Spinal cord (tissue), 10 donors: ENCODE measurements at places on chromosomes 3 and 15. TPM values are rescaled to one million over a fixed set of nuclear protein-coding genes. Genes with fewer than 3 reads are reported as not detected.

The ANKDD1A gene
- 9.8 TPM for total RNA-seq

DNA sequence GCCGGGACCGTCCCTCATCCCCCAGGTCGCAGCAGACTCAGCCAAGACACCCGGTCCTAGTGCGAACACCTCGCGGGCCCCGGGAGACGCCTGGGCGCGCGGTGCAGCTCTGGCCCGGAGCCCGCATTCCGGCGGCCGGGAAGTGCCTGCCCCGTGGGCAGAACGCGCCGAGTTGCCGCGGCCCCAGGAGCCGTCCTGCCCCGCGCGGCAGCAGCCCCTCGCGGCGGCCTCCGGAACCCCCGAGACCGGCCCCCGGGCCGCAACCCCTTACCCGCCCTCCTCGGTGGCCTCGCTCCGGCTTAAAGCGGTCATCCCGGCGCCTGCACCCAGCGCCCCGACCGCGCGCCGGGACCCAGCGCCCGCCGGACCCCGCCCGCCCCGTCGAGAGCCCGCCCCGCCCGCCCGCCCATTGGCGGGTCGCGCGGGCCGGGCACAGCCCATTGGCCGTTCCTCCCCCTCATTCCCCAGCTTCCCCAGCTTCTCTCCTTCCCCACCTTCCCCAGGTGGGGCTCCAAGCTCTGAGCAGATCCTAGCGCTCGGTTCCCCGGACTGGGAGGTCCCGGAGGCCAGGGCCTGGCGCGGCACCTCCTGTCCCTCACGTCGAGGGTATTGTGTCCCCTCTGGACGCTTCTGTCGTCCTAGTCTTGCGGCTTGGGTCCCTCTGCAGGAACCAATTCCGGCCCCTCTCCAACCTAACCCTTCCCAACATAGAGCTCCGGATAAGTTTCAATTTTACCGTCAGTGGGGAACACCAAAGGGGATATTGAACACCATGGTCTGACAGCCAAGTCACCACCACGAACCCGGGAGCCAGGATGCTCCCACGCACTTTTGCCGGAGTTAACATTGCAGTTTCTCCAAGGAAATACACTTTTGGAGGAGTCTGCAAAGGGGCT, at the start of gene GRAMD2A:
Gene GRAMD2A (minus strand): TSS at position 328 of the 896 bp plus-strand sequence.
- H3K27me3 ChIP-seq = peaks cover 29% of the 10 kb centered on the region
- H3K27ac ChIP-seq = no peak within 1 kb of the TSS
- H3K4me1 ChIP-seq = peaks cover 32% of the 10 kb centered on the region

The ARHGEF3 gene
- 18.6 TPM for total RNA-seq

DNA sequence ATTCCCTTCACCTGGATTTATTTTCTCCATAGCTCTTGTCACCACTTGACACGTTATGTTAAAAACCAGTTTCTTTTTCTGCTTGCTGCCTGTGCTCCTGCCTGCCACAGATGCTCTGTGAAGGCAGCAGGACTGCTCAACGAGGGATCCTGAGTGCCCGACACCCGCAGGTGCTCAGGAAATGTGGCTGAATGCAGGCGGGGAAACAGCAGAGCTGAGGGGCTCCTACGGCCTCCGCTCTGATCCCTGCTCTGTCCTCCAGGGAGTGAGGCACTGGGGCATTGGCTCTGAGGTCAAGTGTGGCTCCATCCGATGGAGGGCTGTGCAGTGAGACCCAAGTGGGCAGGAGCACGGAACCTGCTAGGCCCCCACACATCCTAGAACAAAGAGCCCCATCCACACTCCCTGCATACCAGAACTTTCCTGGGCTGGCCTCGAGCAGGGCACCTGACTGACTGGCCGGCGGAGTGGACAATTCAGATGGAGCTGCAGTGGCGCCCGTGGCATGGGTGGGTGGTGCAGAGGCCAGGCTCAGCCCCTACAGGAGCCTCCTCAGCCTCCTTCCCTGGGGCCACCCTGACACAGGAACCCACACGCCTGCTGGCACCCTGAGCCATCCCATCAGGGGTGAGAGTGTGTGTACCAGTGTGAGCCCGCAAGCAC, 27.9 kb downstream of the IQSEC1 start:
- H3K27ac ChIP-seq = peak overlapping the region; percentile 89
- H3K4me1 ChIP-seq = peaks cover 95% of the 10 kb centered on the region
- H3K36me3 ChIP-seq = peaks cover 5% of the 10 kb centered on the region
- no peaks in the 10 kb centered on the region for H3K27me3 ChIP-seq

DNA sequence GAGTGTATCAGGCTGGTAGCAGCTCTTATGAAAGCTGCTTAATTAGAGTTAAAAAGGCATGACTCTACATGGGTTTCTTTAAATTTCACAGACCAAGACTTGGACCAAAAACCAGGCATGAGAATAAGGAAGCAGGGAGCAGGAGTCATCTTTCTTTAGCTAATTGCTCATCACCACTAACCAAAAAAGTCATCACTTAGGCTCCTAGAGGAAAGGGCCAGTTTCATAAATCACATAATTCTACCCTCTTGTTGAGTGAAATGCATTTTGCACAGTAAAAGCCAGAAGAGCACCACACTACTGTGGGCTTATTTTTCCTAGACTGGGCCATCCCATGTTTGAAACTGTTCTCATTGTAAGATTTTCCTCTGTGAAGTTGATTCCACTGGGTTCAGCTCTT, 175.6 kb downstream of the GREM1 start:
- no peaks in the 10 kb centered on the region for H3K36me3 ChIP-seq
- no peaks in the 10 kb centered on the region for H3K27me3 ChIP-seq
- DNase-seq = no peak
- H3K27ac ChIP-seq = no peak overlapping the region
- H3K4me1 ChIP-seq = no peaks in the 10 kb centered on the region

GRCh38 chr3:190360228-190360627, 27.7 kb upstream of the CLDN16 start:
- H3K4me1 ChIP-seq = no peaks in the 10 kb centered on the region
- DNase-seq = no peak
- no peaks in the 10 kb centered on the region for H3K27me3 ChIP-seq
- H3K27ac ChIP-seq = no peak overlapping the region
- H3K36me3 ChIP-seq = no peaks in the 10 kb centered on the region
- H3K4me3 ChIP-seq = no peak overlapping the region

DNA sequence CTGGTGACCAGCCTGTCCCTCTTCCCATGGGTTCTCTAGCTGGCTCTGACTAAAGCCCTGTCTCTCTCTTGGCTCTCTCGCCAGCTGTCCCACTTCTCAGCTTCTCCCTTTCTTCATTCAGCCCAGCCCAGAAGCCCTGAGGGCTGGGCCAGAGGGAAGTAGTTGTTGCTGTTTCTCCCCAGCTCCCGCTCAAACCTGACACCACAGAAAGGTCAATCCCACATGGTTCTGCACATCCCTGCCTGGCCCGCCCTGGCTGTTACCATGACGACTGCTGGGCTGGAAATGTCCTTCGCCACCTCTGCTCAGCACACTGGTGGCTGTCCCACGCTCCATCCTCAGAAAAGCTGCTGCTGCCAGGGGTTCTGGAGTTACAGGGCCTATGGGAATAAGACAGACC, 25.9 kb downstream of the CCDC32 start:
- peak; percentile 47 for DNase-seq
- no peak overlapping the region for H3K4me3 ChIP-seq

DNA sequence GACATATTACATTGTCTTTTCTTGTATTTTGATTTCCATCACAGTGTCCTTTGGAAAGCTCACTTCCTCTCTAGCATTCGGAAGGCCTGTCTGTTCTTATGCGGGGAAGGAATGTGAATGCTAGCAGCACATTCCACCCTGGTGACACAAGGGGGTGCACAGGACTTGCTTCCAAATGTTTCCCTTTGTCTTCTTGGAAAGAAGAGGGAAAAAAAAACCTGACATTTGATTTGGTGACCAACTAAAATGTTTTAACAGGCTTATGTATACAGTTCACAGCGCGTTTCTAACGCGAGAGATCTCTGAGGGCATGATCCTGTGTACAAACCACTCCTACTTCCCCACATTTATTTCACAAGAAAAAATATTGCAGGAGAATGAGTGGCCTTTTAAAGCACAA, 107.6 kb upstream of the FXR1 start:
- no peaks in the 10 kb centered on the region for H3K27me3 ChIP-seq
- DNase-seq = peak; percentile 87
- no peaks in the 10 kb centered on the region for H3K4me1 ChIP-seq
- H3K4me3 ChIP-seq = no peak overlapping the region

The C3orf20 gene
- 0.06 TPM for total RNA-seq

GRCh38 chr3:100144255-100144866, 30.1 kb upstream of the FILIP1L start:
- no peak for DNase-seq
- no peaks in the 10 kb centered on the region for H3K36me3 ChIP-seq
- no peaks in the 10 kb centered on the region for H3K4me1 ChIP-seq
- H3K4me3 ChIP-seq = no peak overlapping the region
- H3K27me3 ChIP-seq = no peaks in the 10 kb centered on the region

The XYLB gene
- 6.9 TPM for total RNA-seq

- no peaks in the 10 kb centered on the region for H3K4me1 ChIP-seq
- H3K4me3 ChIP-seq = no peak overlapping the region
- no peaks in the 10 kb centered on the region for H3K27me3 ChIP-seq
- no peak overlapping the region for H3K27ac ChIP-seq
Measured at GRCh38 chr15:97483232-97483631, 477.3 kb upstream of the ARRDC4 start.

GRCh38 chr15:70514251-70514650, 249.1 kb downstream of the UACA start:
- no peak overlapping the region for H3K4me3 ChIP-seq
- no peak for DNase-seq
- H3K4me1 ChIP-seq = no peaks in the 10 kb centered on the region
- H3K36me3 ChIP-seq = no peaks in the 10 kb centered on the region

The NAA50 gene
- total RNA-seq = 85.1 TPM

DNA sequence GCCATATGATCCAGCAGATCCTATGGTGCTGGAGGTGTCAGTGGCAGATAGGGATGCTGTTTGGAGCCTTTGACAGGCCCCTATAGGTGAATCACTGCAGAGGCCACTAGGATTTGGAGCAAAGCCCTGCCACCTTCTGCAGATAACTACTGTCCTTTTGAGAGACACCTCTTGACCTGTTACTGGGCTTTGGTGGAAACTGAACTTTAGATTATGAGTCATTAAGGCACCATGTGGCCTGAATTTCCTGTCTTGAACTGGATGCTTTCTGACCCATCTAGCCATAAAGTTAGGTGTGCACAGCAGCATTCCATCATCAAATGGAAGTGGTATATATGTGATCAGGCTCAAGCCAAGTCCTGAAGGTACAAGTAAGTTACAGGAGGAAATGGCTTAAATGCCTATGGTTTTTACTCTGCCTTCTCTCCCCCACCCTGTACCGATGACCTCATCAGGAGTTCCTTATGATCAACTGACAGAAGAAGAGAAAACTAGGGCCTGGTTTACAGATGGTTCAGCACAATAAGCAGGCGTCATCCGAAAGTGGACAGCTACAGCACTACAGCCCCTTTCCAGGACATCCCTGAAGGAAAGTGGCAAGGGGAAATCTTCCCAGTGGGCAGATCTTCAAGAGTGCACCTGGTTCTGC, 565.6 kb upstream of the AGTR1 start:
- no peak for DNase-seq
- H3K27me3 ChIP-seq = no peaks in the 10 kb centered on the region
- no peaks in the 10 kb centered on the region for H3K36me3 ChIP-seq
- H3K4me1 ChIP-seq = no peaks in the 10 kb centered on the region
- H3K4me3 ChIP-seq = no peak overlapping the region
- no peak overlapping the region for H3K27ac ChIP-seq

The FEZF2 gene
- total RNA-seq = not detected

GRCh38 chr3:103077910-103078309, 643.1 kb downstream of the ZPLD1 start:
- DNase-seq = no peak
- no peaks in the 10 kb centered on the region for H3K36me3 ChIP-seq
- no peak overlapping the region for H3K27ac ChIP-seq
- H3K4me3 ChIP-seq = no peak overlapping the region
- no peaks in the 10 kb centered on the region for H3K27me3 ChIP-seq

GRCh38 chr3:52532517-52532837, 1.2 kb downstream of the NT5DC2 start:
- peaks cover 39% of the 10 kb centered on the region for H3K36me3 ChIP-seq
- H3K4me1 ChIP-seq = peaks cover 50% of the 10 kb centered on the region
- H3K27me3 ChIP-seq = no peaks in the 10 kb centered on the region
- peak overlapping the region; percentile 69 for H3K4me3 ChIP-seq
- H3K27ac ChIP-seq = peak overlapping the region; percentile 52

GRCh38 chr3:101574388-101575112, 570 bp downstream of the PCNP start:
- H3K4me3 ChIP-seq = peak overlapping the region; percentile 89
- DNase-seq = peak; percentile 24
- H3K27me3 ChIP-seq = no peaks in the 10 kb centered on the region
- peaks cover 10% of the 10 kb centered on the region for H3K36me3 ChIP-seq
- H3K4me1 ChIP-seq = no peaks in the 10 kb centered on the region

- H3K27ac ChIP-seq = no peak overlapping the region
- H3K4me3 ChIP-seq = no peak overlapping the region
- no peaks in the 10 kb centered on the region for H3K36me3 ChIP-seq
- H3K27me3 ChIP-seq = no peaks in the 10 kb centered on the region
Measured at GRCh38 chr3:105162448-105162847, 204.3 kb upstream of the ALCAM start.

DNA sequence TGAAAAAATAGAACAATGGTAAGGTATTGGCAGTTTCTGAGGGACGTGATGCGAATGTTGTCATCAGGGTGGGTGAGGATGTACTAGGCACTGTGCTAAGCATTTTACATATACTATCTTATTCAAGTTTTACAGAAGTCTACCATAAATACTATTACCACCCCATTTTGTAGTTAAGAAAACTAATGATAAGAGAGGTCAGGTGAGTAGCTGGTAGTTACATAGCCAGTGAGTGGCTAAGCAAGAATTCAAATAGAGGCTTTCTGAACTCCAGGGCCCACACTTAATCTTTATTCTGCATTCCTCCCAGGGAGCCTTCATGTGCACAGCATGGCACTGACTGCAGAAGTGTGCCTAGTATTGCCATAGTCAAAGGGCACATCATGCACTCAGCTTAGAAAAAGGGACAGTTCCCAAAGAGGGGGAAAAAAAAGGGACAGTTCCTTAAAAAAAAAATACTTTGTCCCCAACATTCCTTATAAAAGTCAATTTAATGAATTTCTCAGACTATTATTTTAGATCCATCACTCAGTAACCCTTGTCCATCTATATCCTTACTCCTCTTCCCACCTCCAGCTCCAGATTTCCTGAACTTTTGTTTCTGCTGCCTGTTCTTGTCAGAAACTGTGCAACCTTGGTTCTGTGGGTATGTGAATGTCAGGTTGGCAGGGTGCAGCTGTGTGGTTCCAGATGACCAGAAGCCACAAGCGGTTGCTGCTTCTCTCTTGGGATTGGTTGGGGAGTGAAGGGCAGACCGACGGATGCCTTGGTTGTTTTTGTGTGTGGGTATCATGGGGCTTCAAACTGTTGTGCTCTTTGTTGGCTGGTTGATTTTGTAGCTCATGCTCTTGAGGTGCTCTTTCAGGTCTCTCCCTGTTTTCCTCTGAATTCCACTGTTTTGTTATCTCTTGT, 8.3 kb downstream of the MAPKBP1 start:
- no peak overlapping the region for H3K4me3 ChIP-seq
- H3K36me3 ChIP-seq = no peaks in the 10 kb centered on the region
- no peak for DNase-seq

- no peak overlapping the region for H3K4me3 ChIP-seq
- no peaks in the 10 kb centered on the region for H3K36me3 ChIP-seq
- peaks cover 7% of the 10 kb centered on the region for H3K4me1 ChIP-seq
- no peak overlapping the region for H3K27ac ChIP-seq
- DNase-seq = no peak
Measured at GRCh38 chr3:161066930-161067329, 38.2 kb downstream of the B3GALNT1 start.

The CLDN1 gene
- 9.9 TPM for total RNA-seq
